ENCODE measurements at places on chromosomes 7 and 10.

- DNase-seq = no peak
Measured at GRCh38 chr7:148327379-148327778, 263.2 kb upstream of the C7orf33 start.

GRCh38 chr10:110216942-110217661 is 9.7 kb downstream of the MXI1 start:
- no peak for DNase-seq

- DNase-seq = no peak
Measured at GRCh38 chr10:16952610-16953009, 135.4 kb upstream of the RSU1 start.

- DNase-seq = no peak
Measured at GRCh38 chr10:19931894-19932590, 115.8 kb downstream of the PLXDC2 start.

GRCh38 chr7:93327006-93327633 is 95.0 kb downstream of the VPS50 start:
- DNase-seq = no peak

DNA sequence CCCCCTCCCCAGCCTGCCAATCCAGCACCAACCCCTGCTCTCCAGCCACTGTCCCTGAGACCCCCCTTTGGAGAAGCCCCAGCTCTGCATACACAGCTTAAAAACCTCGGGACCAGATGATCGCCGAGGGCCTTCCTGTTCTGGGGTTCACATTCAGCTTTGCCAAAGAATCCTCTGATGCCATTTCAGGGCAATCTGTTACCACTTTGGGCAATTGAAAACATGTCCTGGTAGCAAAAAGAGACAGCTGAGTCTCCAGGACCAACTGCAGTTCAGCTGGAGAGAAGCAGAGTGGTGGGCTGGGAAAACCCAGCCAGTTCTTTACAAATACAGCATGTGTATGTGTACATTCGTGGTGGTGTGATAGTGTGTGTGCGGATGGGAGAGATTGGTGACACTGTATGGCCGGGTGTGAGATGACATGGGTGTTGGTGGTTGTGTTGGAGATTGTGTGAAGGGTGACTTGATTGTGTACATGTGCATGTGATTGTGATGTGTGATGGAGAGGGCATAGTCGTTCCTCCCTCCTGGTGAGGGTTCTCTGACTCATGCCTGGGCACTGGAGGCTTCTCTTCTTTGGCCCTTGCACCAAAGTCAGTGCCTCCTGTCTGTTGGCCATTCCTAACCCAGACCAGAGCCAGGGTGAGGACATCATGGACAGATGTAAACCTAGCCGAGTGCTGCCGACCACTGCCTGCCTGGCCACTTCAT is 48.5 kb upstream of the AQP1 start:
- no peak for DNase-seq

- DNase-seq = no peak
Measured at GRCh38 chr7:134954197-134955082, 31.9 kb upstream of the AGBL3 start.
